Thoracic aorta endothelial cell (primary cell): ENCODE measurements at places on chromosomes 7 and 10. TPM values are rescaled to one million over a fixed set of nuclear protein-coding genes. Genes with fewer than 3 reads are reported as not detected.

Gene HOXA11
- 0.93 TPM in 1 of 2 replicates, not detected in the other for total RNA-seq

Gene PGAM2
- 0.22 TPM in 1 of 2 replicates, not detected in the other for total RNA-seq

Gene PDE6C
- total RNA-seq, result not detected in 2 replicates

Gene RNF32
- 0.13 and 0.29 TPM in 2 replicates for total RNA-seq

Gene NEUROD6
- not detected in 2 replicates for total RNA-seq
